SK-N-SH treated with all-trans-retinoic acid at 6 μM for 48 hours (cell line): ENCODE measurements at places on chromosomes 3 and 15.
A peak's percentile ranks its signal among the peaks of the same experiment; 100 is the strongest.

DNA sequence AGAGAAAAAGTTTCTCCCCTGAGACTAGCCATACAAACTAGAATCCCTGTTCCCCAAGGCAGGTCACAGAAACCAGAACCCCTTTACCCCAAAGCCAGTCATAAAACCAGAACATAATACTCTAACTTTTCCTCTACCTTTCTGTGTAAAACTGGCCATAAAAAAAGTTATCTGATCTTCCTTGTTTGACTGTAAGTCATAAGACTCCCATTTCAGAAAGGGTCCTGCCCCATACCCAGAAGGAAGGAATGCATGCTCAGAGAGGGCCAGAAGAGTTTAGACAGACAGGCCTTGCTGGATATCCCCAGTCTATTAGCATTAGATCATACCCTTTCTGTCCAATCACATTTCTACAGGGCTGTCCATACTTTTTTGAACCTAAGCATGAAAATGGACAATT, 27.2 kb downstream of the SCN11A start:
- no peak for ATAC-seq

- peak; percentile 30; the same call in 1 of the 3 replicates for ATAC-seq
These were observed 74.8 kb upstream of the WDR72 start for GRCh38 chr15:53834214-53834613.

DNA sequence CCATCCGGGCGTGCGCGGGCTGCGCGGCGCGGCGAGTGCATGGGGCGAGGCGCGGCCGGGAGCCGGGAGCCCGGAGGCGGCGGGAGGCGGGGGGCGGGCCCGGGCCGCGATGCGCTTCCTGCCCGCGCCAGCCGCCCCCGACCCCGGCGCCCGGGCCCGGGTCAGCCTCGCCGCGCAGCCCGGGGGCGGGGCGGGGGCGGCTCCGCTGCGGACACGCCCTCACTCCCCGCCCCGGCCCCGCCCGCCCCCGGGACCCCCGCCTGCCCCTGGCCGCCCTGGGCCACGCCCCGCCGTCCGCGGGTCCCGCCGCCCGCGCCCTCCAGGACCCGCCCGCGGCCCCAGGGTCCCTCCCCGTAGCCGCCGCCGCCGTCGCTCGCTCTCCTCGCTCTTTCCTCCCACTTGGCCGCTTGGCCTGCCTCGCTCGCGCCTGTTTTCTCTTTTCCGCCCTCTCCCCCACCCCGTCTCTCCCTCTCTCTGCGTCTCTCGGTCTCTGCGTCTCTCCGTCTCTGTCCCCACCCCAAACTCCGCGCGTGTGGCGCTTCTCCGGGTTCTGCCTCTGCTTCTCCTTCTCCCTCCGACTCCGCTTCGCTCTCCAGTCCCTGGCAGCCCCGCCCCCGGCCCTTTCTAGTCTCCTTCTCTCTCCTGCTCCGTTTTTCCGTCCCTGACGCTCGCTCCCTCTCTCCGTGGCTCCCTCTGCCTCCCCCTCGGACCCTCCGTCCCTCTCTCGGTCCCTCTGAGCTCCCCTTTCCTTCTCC, at the start of gene PLXND1:
Gene PLXND1, minus strand, starts transcription at position 41 of the 755 bp plus-strand sequence. Its CDS starts 37 bp downstream, at position 4.
- 0 out of 3 replicates have a peak, but pooled peaks have one; percentile 2 for ATAC-seq

GRCh38 chr3:132659000-132659364, 627 bp downstream of the ACAD11 start:
- ATAC-seq, result peak; percentile 9
